HuH-7 (cell line): ENCODE measurements at places on chromosomes 2 and 18.

DNA sequence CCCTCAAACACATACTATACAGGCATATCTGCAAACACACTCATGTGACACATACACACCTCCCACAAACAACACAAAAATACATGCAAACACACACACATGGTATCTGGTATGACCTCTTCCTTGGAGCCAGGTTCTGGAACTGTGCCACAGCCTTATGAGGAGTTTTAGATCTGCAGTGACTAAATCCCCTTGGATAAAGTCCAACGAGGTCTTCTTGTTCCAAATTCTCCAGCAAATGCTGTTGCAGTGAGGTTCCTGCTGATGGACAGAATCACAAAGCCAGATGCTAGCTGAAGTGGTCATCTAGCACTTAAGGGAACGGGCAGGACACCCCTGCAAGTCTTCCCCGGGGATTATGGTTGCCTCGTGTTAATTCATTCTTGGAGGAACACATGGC, 54.5 kb upstream of the DAPL1 start:
- no peak for DNase-seq

DNA sequence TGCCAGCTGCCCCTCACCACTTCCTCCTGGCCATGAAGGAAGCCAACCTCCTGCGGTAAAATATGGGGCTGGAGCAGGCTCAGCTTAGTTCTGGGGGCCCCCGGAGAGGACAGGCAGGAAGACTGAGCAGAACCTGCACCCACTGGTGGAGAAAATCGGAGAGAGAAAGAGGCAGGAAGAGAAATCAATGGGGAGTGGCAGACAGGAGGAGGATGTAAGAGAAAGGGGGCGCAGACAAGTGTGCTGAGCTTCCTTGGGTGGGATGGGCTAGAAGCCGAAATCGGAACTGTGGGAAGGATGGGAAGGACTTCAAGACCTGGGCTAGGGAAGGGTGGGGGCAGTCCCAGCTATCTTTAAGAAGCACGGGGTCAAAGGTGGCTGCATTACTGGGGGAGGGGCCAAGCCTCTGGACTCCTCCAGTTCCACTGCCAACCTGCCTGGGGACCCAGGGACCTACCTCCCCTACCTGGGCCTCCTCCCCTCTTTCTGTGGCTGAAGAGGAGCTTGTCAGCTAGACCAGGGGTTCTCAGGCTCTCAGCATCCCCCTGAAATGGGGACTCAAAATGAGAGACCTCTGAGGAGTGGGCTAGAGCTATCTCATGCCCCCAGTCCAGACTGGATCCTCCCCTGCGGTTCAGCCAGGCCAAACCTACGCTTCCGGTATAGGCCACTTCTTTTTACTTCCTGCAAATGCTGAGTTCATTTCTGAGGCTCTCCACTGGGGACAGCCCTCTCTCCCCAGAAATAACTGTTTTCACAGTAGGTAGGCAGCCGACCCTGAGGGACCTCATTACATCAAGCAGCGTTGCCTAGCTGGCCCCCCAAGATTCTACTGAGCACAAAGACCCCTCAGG, 33.6 kb upstream of the B3GNT7 start:
- DNase-seq, result no peak

- DNase-seq, result no peak
Observed at GRCh38 chr18:54086046-54086802, 138.2 kb downstream of the MBD2 start.

DNA sequence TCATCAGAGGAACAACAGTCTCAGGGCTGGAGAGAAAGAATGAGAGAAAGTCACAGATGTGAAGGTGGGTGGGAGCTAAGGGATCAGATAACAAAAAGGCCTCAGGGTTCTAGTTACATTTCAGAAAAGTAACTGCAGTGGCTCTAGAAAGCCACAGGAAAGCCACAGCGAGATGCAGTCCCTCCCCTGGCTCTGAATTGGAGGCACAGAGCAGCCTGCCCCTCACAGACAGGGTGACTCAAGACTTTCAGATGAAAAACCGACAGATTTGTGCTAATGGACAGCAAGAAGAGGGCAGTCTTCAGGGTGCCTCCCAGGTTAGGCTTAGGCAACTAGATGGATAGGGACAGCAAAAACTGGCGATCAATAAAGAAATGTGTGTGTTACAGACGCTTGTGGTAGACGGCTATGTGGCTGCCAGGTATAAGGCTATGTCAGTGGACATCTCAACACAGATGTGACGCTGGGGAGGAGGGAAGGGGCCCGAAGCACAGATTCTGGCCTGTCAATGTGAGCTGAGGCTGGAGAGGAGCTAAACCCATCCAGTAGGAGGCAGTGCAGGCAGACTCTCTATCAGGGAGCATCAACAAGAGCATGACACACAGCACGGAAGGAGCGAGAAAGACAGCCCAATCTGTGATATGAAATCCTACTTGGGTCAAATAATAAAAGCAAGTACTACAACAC, 26.2 kb downstream of the UNC50 start:
- DNase-seq, result peak; percentile 37

GRCh38 chr2:40409734-40410133, 42.2 kb downstream of the SLC8A1 start:
- no peak for DNase-seq

- DNase-seq, result no peak
Observed at GRCh38 chr2:1306014-1306686, 107.1 kb upstream of the TPO start.

- DNase-seq, result peak; percentile 65
Observed at GRCh38 chr2:238242731-238243495, 3.1 kb upstream of the HES6 start.

GRCh38 chr2:164910101-164910899, 45.0 kb downstream of the SLC38A11 start:
- no peak for DNase-seq

DNA sequence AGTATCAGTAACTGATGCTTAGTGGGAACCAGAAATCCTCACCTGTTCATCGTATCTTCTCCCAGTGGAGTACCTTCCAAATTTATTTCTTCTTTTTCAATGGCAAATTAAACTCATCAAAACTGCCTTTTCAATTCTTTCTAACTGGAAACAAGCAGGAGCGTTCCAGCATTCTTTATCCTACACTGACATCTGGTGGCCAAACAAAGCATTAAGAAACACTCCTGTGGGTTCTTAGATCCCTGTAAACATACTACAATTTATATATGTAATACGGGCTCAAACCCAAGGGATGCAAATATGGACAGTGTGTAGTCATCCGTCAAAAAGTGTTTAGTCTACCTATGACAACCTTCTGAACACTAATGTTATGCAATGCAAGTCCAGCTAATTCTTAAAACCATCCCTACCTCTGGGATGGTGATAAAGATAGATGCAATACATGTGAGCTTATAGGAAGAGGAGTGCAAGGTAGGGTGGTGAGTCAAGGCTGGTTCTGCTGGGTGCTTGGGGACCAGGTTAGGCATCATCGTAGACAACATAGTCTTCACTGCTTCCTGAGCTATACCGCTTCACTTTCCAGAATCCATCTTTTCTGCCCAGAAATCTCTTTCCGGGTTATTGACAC, 375.0 kb downstream of the CTNNA2 start:
- DNase-seq, result peak; percentile 32

DNA sequence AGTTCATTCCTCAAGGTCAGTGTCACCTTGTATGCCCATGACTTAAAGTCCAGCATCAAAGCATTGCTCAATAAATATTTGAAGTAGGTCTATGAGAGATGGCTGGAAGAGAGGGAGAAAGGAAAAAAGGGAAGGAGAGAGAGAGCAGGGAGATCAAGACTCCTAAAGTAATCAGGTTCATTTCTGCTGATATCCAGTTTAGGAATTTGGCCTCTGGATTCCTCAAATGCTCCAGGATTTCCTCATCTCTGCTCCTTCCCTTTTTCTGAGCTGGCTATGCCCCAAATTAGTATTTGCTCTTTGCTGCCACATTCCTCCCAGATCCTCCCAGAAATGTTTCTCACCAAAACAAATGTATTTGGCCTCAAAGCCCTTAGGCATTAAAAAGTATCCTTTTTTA, 739.4 kb upstream of the CHAC2 start:
- DNase-seq, result no peak

- no peak for DNase-seq
Observed at GRCh38 chr18:59669872-59670657, 27.2 kb downstream of the CCBE1 start.

DNA sequence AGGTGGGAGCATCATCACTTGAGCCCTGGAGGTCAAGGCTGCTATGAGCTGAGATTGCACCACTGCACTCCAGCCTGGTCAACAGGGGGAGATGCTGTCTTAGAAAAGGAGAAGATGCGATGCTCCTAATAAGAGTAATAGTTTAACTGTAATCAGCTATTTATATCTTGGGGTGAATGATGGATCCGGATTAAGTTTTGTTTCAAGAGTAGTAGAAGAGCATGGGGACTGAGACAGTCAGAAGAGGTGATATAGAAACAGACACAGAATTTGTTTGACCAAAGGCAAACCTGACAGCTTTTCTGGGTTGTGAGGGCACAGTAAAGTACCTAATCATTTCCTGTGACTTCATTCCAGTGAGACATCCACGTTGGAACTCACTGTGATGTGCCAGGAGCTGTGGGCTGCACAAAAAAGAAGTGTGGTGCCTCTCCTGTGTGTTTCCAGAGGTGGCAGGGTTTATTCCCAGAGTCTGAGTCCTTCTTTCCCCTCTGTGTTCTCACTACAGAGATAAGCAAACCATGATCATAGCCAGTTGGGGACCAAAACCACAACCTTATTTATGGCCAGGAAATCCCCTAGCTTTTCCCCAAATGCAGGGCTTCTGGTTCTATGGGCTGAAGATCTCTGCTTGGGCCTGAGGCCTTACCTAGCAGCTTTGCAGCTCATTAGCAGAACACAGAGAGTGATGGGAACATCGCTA, 113.7 kb downstream of the XRCC5 start:
- DNase-seq, result no peak

- DNase-seq, result no peak
Observed at GRCh38 chr2:234491281-234491680, 5.6 kb downstream of the ARL4C start.

GRCh38 chr18:77068321-77069312, 64.0 kb downstream of the MBP start:
- DNase-seq, result no peak

- DNase-seq, result no peak
Observed at GRCh38 chr2:39665811-39666490, at the start of gene TMEM178A. Gene TMEM178A, plus strand, starts transcription at chr2:39665917. Its CDS starts 58 bp downstream, at chr2:39665975.

GRCh38 chr18:3328532-3328931, 66.6 kb downstream of the MYL12B start:
- DNase-seq, result no peak

GRCh38 chr2:242030226-242030575, 160.7 kb downstream of the RTP5 start:
- no peak for DNase-seq

DNA sequence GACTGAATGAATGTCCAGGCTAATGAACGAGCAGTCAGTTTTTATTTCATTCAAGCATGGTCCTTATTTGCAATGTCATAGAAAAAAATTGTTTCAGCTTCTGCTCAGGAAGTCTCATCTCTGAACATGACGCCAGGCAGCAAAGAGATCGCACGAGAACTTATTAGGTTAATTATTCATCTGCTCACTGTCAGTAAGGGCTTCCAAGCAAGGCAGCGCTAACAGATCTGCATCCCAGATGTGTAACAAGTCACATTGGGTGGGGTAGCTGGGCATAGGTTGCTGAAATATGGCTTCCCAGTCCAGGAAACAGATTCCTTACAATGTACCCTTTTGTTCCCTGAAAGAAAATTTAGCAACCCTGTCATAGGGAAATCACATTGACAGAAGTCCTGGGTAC, 63.5 kb downstream of the ANKRD44 start:
- DNase-seq, result no peak

DNA sequence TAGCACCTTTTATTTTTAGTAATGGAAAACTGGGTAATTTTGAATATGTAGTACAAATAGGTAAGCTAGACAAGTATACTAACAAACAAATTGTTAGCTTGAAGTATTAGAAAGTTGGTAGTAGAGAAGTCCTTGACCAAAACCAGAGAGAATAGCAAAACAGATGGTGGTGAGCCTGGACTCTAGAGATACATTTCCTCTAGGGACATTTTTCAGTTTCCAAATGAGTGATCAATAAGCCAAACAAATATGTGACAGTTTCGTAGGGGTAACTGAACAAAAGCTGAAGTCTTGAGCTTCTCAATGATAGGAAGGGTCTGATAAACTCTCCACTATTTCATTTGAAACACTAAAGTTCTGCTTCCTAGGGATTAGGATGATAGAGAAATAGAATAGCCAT, 692.0 kb upstream of the FAM98A start:
- no peak for DNase-seq

DNA sequence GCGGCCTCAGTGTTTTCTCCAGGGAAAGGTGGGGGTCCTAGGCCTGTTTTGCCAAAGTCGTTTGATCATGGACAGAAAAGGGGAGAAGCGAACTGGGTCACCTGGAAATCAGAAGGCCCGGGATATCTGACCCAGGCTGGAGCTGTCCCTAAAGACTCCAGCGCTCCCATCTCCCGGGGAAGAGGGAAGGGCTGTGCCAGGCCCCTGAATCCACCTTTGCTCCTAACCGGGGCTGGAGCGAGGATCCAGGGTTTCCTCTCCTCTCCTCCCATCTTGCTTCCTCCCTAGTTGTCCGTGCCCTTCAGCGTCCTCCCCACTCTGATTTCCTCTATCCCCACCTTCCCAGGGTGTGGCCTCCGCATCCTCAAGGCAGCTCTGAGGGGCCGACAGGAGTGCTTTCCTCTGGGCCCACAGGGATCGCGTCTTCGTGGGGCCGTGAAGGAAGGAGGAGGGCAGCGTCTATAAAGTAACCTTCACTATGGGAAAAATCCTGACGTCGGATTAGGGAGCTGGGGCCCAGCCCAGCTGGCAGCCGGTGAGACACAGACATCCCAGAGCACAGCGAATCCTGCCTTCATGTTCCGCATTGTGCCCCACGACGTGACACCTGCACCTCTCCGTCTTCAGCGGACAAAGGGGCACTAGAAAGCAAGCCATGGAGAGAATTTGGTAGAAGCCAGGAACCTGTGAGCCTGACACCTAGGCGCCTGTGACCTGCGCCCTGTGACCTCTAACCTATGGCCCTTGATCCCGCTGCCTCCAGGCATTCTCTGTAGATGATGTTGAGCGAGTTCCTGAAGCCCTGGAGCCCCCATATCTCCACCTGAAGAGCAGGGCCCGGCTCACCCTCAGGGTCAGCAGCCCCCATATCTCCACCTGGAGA, 212.7 kb upstream of the SALL3 start:
- DNase-seq, result no peak

GRCh38 chr18:36610258-36610657, 218.5 kb downstream of the TPGS2 start:
- DNase-seq, result no peak

- no peak for DNase-seq
Observed at GRCh38 chr2:76288146-76288545, 577.4 kb upstream of the GCFC2 start.

- no peak for DNase-seq
Observed at GRCh38 chr2:227607941-227608340, 6.7 kb downstream of the SCYGR3 start.
